Stimulated activated CD4-positive, alpha-beta T cell treated with anti-CD3 and anti-CD28 coated beads, TNF-alpha, amount 100 ng/mL, for 48 hours (primary cell): ENCODE measurements at places on chromosomes 3 and 15.

DNA sequence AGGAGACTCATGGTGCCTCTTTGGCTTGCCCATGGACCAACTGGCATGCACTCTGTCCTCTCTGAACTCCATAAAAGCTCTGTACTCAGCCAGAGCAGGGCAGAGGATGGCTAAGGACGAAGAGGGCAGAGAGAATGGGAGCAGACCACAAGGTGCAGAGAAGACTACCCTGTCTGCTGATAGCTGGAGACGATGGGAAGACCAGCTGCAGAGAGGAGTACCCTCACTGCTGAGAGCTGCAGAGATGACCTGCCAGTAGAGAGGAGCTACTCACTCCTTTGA, 65.0 kb downstream of the THBS1 start:
- DNase-seq, result no peak

GRCh38 chr15:45586601-45587094, 531 bp upstream of the BLOC1S6 start:
- DNase-seq, result no peak

DNA sequence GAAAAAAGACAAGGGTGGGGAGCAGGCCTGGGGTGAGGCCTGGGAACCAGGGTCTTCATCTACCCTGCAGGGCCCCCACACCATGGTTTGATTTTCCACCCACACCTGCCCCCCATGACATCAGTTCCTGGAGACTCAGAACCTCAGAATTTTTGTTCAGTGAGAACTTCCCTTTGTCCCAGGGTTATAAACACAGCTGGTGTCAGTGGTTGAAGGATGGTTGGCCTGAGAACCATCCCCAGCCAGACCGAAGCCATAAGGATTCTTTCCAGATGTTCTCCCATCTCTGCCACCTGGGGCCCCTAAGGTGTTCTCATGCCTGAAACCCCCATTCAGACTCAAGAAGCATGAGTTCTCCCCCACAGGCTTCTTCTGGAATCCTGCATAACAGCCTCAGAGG, 16.6 kb downstream of the CCDC33 start:
- DNase-seq, result no peak

DNA sequence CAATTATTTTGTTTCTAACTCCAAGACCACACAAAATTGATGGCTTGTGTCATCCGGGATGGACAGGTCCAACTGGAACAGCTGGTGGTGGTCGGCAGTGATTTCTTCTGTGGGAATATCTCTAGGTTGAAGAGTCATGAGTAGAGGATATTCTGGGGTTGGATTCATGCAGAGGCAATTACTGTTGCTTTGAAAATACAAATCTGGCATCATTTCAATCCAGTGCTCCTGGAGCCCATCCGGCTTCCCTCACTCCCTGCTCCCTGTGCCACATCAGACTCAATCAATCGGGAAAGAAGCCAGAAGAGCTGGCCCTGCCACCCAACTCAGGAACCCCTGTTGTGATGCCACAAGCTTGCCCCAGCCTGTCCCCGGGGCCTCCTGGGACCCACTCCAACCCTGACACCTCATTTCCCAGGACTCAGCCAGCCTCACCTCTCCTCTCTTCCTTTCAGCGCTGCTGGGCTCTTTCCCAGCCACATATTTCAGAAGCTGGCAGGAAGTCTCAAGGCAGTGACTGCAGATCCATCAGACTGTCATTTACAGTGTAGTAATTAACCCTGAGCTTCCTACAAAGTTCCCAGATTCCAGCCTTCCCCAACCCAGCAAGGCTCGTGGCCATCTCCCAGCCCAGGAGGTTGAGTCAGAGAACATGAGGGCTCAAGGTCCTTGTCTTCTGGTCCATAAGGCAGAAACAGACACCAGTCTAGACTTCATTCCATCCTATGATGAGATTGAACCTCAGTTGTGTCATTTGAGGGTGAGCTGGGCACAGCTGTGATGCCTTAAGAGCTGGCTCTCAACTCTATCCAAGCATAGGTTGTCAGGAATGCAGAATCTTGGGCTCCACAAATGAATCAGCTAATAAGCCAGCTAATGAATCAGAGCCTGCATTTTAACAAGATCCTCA, 114.0 kb downstream of the FAM174B start:
- DNase-seq, result no peak

DNA sequence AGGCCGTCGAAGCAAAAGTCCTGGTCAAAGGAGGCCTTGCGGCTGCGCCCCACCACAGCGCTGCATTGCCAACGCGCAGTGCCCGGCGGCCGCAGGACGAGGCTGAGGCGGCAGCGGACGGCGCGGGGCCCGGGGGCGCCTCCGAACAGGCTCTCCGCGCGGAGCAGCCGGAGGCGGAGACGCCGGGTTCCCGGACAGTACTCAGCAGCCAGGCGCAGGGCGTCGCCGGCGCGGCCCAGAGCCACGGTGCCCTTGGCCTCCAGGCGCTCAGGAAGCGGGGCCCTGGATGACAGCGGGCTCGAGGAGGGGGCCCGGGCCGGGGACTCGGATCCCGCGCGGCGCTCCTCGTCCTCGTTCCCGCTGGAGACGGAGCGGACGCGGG, 1.1 kb downstream of the C2CD4B start:
- no peak for DNase-seq

DNA sequence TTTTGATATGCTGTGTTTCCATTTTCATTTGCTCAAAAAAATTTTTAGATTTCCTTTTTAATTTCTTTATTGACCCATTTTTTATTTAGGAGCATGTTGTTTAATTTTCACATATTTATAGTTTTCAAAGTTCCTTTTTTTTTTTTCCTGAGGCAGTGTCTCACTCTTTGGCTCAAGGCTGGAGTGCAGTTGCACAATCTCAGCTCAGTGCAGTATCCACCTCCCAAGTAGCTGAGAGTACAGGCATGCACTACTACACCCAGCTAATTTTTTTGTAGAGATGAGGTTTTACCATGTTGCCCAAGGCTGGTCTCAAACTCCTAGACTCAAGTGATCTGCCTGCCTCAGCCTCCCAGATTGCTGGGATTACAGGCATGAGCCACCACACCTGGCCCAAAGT, 36.2 kb downstream of the PFN2 start:
- DNase-seq, result no peak

DNA sequence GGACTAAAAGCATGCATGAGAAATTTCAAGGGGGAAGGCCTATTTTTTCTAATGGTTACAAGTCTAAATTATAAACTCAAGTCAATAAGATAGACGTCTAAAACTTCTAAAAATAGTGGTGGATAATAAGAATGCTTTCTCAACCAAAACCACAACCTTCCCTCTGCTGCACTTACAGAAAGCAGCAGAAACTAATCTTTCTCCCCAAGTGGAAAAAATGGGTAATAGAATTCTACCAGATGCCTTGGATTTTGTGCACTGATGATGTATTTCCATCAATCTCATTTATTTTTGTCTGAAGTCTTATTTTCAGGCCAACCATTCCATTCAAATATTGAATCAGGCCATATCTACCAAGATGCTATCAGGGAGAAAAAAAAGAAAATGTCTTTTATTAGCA, 344.7 kb downstream of the NEK10 start:
- no peak for DNase-seq

DNA sequence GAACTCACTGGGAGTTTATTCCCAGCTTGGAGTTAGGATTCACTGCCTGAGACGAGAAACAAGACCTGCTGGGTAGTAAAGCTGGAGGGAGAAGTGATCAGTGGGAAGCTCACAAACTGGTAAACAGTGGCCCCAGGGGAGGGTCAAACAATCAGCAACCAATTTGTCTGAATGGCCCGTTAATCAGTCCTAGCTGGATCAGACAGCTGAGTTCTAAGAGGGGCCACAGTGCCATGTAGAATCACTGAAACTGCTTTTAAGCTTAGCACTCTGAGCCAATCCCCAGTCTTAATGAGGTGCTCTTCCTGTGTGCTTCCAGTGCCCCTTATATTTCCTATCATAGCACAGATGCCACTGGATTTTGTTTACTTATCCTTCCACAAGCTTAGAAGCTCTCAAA, 591.7 kb downstream of the RSL24D1 start:
- DNase-seq, result no peak

DNA sequence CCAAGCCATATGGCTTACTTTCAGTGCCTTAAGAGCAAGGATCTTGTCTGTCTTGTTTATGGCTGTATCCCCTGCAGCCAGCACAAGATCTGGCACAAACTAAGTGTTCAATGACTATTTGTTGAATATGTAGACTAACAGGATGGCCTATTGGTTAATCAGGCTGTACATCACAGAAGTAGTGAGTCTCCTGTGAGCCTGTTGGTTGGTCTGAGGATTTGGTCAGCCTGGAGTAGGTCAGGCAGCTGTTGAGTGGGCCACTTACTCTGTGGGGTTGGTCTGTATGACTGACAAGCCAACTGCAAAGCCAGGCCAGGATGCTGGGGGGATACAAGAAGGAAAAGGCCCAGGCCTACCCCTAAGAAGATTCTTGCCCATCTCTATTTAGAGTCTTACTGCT, 33.4 kb upstream of the CILP start:
- DNase-seq, result no peak

- no peak for DNase-seq
Observed at GRCh38 chr15:85749261-85750151, 45.2 kb downstream of the KLHL25 start.

DNA sequence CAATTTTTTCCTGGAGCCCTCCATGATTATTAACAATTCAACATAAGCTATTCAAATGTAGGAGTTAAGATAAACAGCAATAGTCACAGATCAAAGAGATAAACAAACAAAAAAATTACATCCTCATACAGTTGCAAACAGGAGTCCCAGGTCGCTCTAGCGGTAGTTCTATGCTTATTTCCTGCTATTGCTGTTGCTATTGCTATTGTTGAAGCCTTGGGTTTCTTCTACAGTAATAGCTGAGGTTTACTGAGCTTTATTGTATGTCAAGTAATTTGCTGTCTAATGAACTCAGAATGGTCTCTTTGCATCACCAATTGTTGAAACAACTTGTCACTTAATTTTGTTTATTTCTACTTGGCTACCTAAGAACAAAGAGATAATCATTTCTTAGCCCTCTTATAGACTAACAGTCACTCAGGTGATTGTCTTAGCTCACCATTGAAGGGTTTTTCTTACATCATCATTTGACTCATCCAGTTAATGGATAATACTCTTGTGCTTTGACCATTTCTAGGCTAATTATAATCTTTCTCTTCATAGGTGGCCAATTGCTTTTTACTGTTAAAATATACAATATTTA, 654.6 kb downstream of the MECOM start:
- DNase-seq, result no peak

- DNase-seq, result no peak
Observed at GRCh38 chr3:161268601-161269000, 47.5 kb downstream of the NMD3 start.

- no peak for DNase-seq
Observed at GRCh38 chr15:42577514-42578031, 2.2 kb downstream of the STARD9 start.

DNA sequence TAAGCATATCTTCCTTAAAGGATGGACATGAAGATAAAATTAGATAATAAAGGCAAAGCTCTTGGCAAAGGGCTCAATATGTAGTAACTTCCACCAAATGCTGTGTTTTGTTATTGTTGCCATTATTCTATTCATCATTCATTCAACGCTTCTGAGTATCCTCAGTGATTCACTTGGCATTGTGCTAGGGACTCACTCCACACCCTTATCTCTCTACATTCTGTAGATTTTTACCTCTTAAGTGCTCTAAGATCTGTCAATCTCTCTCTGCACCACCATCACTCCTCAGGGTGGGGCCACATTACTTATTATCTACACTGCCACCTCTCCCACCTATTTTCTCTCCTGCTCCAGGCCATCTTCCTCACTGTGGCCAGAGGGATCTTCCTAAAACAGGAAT, 51.2 kb downstream of the SH3GL3 start:
- DNase-seq, result no peak

DNA sequence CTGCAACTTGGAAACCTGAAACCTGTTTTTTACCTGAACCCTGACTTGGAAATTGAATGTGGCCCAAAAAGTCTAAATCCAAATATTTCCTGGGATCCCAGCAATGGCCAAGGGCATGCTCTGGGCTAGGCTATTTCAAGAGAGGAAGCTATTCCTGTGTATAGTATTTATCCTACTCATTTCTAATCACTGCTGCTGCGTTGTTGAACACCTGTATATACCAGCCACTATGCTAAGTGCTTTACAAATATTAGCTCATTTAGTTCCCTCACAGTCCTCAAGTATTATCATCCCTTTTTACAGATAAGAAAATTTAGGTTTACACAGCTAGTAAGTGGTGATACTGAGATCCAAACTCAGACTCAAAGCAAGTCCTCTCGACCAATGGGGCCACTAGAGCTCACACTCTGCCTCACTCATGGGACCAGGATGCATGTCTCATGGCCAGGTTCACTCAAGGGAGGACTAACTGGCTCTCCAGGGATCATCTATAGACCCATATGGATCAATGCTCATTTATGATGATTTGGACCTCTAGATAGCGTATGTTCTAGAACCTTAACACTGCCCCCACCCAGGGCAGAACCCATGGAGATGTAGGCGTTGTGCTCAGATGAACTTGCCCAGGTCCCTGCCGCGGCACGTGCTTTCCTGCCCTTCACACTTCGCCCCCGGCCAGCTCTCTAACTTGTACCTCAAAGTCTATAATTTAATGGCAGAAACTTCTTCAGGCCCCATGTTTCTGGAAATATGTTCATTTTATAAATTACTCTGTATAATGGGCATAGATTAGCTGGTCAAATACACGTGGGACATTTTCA, 2.6 kb upstream of the CCR4 start:
- DNase-seq, result no peak

DNA sequence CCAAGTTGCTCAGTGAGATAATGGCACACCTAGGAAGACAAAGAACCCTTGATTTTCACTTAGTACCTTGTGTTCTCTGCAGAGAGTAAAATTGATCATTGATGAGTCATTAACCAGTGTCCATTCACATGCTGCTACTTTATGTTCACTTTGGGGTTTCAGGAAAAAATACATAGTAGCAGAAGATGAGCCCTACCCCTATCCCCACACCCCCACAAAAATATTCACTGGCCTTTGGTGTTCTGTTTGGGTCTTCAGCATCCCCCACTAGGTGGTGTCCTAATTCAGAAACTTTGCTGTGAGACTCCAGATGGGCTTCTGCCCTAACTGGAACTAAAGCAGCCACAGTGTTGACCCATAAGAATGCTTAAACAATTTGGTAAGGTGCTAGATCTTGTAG, 178.8 kb downstream of the KLHL25 start:
- DNase-seq, result no peak

GRCh38 chr3:185728630-185729336, 96.1 kb downstream of the IGF2BP2 start:
- DNase-seq, result no peak

- DNase-seq, result no peak
Observed at GRCh38 chr3:20104167-20104661, 64.0 kb downstream of the KAT2B start.

GRCh38 chr15:44595656-44596510, 58.9 kb downstream of the EIF3J start:
- no peak for DNase-seq
